Posterior vena cava (tissue), 2 donors: ENCODE measurements at places on chromosomes 7 and 10.
A peak's percentile ranks its signal among the peaks of the same experiment; 100 is the strongest.

GRCh38 chr7:154928136-154929005 lies 74.6 kb downstream of the PAXIP1 start:
- no peak for DNase-seq

DNA sequence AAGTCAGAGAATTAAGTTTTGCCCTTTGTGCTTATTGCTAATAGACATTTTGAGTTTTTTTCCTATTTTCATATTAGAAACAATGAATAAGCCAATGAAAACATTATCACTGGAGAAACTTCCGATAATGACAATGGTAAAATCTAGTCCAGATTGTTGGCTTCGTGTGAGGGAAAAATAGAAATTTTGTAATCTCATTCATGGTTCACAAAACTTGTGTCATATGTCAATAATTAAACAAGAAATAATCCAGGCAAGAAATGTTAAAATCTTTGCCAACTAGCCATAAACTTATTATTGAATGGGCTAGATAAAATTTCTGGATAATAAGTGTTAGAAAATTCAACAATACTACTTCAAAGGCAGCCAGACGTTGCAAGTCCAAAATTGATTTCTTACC lies 36.6 kb downstream of the RNLS start:
- no peak for DNase-seq

- no peak for DNase-seq
These were observed 29.7 kb downstream of the MKLN1 start for GRCh38 chr7:131357282-131357880.

GRCh38 chr7:1694611-1695511 lies 24.8 kb downstream of the ELFN1 start:
- DNase-seq, result peak; percentile 78

DNA sequence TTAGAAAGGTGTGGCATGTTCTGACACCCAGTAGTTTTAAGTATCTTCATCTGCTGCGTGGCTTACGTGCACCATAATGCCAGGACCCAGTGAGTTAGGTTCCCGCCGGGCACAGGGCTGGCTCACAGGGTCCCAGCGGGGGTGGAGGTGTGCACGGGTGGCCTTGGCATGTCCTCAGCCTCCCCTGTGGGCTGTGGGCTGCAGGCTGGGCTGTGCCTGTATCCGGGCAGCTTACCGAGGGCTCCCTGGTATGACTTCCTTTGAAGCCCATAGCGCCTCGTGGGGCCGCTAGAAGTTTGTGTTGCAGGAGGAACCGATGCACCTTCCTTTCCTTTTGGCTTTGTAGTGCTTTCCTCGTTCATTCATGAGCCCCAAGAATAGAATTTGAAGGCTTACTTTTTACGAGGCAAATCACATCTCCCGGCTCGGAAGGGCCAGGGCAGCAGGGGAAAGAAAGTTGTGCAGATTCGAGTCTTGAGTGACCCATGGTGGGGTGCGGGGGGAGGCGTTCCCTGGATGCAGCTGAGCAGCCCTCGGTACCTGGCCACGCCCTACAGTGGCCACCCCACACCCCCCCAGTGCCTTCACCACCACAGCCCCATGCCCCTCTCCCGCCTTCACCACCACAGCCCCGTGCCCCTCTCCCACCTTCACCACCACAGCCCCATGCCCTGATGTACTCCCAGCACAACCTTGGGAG lies 113.2 kb downstream of the WDR37 start:
- peak; percentile 49 for DNase-seq

- no peak for DNase-seq
These were observed 29.0 kb downstream of the VPS41 start for GRCh38 chr7:38880035-38880434.

- DNase-seq, result no peak
These were observed 31.1 kb downstream of the SEMA3E start for GRCh38 chr7:83617858-83618257.

- no peak for DNase-seq
These were observed 172.4 kb upstream of the LANCL2 start for GRCh38 chr7:55192723-55193122.

GRCh38 chr7:46152696-46153095 lies 231.6 kb upstream of the IGFBP3 start:
- no peak for DNase-seq

DNA sequence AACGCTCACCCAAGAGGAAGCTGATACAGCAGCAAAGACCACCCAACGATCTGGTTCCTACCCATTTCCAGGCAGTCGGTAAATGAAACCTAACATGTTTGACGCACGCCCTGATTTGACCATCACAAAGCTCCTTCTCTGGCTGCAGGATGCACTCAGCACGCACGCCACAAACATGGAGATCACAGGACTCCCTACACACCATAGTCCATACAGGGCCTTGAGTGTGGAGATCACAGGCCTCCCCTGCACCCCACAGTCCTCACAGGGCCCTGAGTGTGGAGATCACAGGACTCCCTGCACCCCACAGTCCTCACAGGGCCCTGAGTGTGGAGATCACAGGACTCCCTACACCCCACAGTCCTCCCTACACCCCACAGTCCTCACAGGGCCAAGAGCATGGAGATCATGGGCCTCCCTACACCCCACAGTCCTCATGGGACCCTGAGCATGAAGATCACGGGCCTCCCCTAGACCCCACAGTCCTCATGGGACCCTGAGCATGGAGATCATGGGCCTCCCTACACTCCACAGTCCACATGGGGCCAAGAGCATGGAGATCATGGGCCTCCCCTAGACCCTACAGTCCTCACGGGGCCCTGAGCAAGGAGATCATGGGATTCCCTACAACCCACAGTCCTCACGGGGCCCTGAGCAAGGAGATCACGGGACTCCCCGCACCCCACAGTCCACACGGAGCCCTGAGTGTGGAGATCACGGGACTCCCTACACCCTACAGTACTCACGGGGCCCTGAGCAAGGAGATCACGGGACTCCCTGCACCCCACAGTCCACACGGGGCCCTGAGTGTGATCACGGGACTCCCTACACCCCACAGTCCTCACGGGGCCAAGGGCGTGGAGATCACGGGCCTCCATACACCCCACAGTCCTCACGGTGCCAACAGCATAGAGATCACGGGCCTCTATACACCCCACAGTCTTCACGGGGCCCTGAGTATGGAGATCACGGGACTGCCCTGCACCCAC lies 409.2 kb downstream of the DNAJB6 start:
- peak; percentile 51 for DNase-seq

DNA sequence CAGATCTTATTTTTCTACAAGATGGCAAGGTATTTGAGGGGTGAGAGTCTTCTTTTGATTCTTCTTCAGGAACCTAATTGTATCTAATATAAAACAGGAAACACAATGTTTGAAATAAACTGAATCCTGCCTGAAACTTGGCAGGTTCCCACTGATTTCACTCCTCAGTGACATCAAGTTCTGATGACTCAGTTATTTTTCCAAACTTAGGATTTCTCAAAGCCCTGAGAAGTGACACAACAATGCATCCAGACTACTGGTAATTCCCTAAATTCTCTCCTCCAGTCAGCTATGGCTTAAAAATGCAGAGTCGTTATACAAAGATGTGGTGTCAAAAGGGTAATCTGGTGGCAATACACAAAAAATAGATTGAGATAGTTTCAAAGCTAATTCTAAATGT lies 80.9 kb downstream of the ABLIM1 start:
- DNase-seq, result no peak

GRCh38 chr7:29190349-29191045 lies 4.1 kb upstream of the CHN2 start:
- DNase-seq, result no peak

- DNase-seq, result peak; percentile 65
These were observed 142.5 kb downstream of the WDR37 start for GRCh38 chr10:1198453-1199344.

- no peak for DNase-seq
These were observed 175.3 kb upstream of the KLF14 start for GRCh38 chr7:130909161-130909836.

DNA sequence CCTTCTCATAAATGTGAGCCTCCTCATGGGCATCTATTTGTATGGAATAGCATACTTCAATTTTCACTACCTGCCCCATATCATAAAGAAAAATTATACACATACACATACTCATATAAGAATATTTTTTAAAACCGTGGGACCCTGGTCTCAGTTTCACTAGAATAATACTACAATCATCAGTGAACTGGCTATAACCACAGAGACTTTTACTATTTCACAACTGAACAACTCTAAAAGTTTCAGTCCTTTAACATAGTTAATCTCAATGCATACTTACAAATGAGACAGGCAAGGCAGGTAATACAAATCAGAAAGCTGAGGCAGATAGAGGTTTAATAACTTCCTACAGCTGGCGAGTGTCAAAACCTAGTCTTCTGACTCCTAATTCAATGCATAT lies 83.1 kb downstream of the LRRN3 start:
- no peak for DNase-seq
